ENCODE measurements at places on chromosomes 1 and 21. TPM values are rescaled to one million over a fixed set of nuclear protein-coding genes. Genes with fewer than 3 reads are reported as not detected.
A peak's percentile ranks its signal among the peaks of the same experiment; 100 is the strongest.

- no peak for DNase-seq
These were observed 15.9 kb upstream of the PIK3R3 start for GRCh38 chr1:46148318-46148717.

GRCh38 chr1:221022331-221022730, 143.1 kb downstream of the HLX start:
- peak; percentile 17 for DNase-seq

GRCh38 chr1:184298440-184299405, 88.1 kb upstream of the C1orf21 start:
- no peak for DNase-seq

DNA sequence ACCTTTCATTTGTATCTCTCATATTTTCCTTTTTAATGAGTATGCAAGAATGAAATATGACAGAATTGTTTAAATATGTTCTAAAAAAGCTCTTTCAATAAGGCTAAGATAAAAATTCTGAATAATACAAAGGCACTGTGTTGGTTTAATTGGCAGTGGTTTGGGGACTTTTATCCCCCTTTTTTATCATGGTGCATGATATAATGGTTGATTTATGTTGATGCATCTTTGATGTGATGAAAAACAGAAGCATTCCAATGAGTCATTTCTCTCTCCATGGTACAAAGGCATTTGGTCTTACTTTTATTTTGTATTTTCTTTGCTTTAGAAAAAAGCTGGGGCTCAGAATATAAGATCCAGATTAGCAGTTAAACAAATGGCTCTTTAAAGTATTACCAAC, 127.2 kb upstream of the GREM2 start:
- no peak for DNase-seq

DNA sequence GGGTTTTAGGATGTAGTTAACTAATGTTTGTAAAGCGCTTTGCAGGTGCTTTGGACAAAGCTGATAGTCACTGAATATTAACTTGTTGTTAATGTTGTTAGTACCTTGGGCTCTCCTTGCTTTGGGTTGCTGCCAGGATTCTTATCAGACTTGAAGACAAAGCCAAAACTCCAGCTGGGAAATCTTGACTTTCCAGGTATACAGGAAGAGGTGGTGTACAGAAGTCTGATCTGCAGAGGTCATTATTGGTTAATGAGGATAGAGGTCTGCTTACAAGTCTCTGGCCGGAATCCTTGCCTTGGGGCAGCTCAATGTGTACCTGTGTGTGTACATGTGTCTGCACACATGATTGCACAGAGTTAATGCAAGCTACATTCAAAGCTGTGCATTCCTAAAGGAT, 96.0 kb upstream of the POU3F1 start:
- DNase-seq = no peak

LRRC8C gene
- polyA plus RNA-seq = 7.6 TPM

PLA2G2A gene
- polyA plus RNA-seq = not detected

- no peak for DNase-seq
These were observed 357.8 kb downstream of the SIPA1L2 start for GRCh38 chr1:232271991-232272589.

DNA sequence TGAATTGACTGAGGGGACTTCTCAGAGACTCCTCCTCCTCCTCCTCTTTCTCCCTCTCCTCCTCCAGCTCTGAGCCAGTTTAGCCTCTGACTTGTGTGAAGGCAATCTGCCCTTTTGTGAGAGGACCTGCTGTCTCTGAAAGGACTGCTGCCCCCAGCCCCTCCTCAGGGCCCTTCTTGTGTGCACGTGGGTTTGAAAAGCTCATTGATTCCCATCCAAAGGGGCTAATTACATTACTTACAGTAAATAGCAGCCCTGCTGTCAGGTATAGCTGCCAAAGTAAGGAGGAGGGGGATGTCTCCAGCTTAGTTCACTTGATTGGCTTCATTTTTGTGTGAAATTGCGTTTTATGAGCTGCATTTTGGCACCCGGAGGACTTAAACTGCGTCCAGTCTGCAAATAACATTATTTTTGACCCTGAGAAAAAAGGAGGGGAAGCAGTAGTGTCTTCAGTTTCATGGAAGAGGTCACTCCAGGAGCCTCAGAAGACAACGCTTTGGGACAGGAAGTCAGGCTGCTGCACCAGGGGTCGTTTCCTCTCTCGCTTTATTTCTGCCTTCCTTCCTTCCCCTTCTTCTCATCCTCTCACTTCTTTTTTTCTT, 1.8 kb upstream of the LHX9 start:
- no peak for DNase-seq

UBL4B gene
- not detected for polyA plus RNA-seq

- no peak for DNase-seq
These were observed 562 bp downstream of the SYTL1 start for GRCh38 chr1:27342391-27342777.

GRCh38 chr1:75469586-75470173, 141.2 kb downstream of the SLC44A5 start:
- DNase-seq = no peak

GRCh38 chr1:220300442-220301121, 28.3 kb upstream of the RAB3GAP2 start:
- DNase-seq = peak; percentile 42

GRCh38 chr1:151583796-151584195, 28.1 kb upstream of the SNX27 start:
- no peak for DNase-seq

DNA sequence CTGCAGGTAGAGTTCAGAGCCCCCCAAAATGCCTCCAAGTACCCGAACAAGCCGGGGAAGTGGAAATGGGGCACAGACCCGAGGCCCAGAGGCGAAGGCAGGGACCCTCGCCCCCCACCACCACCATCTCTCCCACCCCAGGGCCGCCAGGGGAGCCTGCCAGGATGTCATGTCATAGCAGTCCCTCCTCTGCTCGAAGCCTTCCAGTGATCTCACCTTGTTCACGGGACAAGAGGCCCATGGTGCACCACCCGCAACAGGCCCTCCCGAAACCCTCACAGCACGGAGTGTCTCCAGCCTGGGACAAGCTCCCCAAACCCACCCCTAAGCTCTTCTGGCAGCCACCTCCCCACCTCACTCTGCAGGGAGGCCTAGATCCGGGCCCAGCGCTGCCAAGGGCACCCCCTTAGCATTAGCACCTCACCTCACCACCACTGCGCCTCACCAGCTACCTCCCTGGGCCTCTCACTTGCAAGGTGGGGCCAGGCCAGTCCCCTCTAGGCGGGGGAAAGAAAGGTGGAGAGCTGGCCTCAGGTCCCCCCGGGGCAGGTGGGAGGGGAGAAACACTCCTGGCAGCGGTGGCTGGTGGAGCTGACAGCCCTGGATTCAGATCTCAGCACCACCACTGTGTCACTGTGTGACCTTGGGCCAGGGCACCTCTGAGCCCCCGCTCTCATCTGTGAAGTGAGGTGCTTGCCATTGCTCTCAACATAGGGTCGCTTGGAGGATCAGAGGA, 13.3 kb downstream of the CHD5 start:
- no peak for DNase-seq

NIT1 gene
- polyA plus RNA-seq = 46.3 TPM

DNA sequence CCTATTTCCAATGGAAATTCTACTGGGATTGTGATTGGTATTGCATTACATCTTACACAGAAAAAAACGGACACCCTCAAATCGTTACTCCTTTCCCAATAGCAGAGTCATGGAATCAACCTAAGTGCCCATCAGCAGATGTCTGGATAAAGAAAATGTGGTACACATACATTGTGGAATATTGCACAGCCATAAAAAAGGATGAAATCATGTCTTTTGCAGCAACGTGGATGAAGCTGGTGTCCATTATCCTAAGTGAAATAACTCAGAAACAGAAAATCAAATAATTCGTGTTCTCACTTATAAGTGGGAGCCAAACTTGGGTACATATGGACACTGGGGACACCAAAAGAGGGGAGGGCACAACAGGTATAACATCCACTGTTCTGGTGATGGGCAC, 14.3 kb downstream of the HMGN1 start:
- no peak for DNase-seq

COL6A1 gene
- polyA plus RNA-seq = 3.3 TPM

GRCh38 chr1:207644166-207644851, 624 bp upstream of the CR1L start:
- no peak for DNase-seq

GRCh38 chr1:178275553-178275952, 181.6 kb downstream of the RASAL2 start:
- no peak for DNase-seq

DNA sequence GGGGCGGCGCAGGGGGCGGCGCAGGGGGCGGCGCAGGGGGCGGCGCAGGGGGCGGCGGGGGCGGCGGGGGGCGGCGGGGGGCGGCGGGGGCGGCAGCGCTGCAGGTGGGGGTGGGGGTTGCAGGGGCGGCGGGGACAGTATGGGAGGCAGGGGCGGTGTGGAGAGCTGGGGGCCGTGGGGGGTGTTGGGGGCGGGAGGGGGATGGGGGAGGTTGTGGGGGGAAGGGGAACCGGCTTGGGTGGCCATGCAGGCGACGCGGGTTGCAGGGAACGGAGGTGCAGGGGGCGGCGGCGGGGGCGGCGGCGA, 13.0 kb upstream of the SLC19A1 start:
- DNase-seq = no peak

DNA sequence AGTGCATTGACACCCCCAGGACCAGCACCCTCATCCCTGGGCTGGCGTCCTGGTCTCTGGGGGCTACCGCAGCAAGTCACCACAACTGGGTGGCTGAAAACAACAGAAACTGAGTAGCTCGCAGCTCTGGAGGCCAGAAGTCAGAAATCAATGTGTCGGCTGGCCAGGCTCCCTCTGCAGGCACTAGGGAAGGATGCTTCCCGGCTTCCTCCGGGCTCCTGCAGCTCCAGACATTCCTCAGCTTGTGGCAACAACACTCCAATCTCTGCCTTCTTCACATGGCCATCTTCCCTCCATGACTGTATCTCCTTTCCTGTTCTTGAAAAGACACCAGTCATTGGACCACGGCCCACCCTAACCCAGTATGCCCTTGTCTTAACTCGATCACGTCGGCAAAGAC, 224.2 kb downstream of the NPHP4 start:
- no peak for DNase-seq

CELA3A gene
- polyA plus RNA-seq = not detected

DIO1 gene
- not detected for polyA plus RNA-seq

DNA sequence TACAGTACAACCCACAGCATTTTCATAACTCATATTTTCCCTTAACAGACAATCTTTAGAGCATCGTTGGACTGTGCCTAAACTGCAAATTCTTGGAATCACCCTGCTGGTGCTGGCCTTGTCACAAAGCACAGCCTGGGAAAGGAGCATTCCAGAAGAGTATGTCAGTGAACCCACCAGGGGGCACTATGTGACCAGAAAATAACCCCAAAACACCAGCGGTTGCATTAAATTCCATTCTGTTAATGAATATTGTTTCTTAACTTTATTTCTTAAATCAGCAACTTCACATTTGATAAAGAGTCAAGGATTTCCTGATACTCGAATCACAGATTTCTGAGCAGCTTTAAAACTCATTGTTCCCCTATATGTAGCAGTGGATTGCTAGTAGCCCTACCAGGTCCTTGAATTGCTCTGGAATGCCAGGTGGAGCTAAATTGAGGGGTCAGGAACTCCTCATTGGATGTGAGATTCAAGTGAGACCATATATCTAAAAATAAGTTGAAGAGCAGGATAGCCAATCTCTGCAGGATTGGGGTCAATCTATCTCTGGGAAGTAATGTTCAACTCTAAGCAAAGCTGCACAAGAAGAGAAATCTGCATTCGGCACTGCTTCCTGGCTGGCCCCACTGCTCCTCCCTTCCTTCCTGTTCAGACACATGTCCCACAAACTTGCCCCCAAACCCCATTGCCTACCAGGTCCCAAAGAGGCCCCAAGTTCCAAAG, 12.7 kb upstream of the RAB4A start:
- DNase-seq = peak; percentile 55

- DNase-seq = no peak
These were observed 5.6 kb downstream of the GNG12 start for GRCh38 chr1:67827688-67828087.

DNA sequence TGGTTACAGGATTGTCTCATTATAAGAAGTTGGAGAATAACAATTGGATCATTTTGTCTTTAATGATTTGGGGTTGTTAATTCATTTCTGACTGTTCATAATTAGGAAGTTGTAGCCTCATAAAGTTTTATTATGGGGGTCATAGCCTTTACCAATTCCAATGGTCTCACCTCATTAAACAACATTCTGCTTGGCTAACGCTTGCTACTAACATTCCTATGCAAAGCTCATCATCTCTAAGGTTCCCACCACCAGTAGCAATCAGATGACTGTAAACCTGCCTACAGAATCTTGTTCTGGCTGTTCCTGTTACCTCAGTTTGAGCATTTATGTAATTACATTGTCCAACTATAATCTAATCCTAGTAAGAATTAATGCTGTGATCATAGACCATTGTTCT, 60.2 kb downstream of the ODF2L start:
- DNase-seq = no peak

GRCh38 chr1:23885222-23885621, 17.1 kb upstream of the FUCA1 start:
- DNase-seq = no peak

TDRD10 gene
- not detected for polyA plus RNA-seq

DNA sequence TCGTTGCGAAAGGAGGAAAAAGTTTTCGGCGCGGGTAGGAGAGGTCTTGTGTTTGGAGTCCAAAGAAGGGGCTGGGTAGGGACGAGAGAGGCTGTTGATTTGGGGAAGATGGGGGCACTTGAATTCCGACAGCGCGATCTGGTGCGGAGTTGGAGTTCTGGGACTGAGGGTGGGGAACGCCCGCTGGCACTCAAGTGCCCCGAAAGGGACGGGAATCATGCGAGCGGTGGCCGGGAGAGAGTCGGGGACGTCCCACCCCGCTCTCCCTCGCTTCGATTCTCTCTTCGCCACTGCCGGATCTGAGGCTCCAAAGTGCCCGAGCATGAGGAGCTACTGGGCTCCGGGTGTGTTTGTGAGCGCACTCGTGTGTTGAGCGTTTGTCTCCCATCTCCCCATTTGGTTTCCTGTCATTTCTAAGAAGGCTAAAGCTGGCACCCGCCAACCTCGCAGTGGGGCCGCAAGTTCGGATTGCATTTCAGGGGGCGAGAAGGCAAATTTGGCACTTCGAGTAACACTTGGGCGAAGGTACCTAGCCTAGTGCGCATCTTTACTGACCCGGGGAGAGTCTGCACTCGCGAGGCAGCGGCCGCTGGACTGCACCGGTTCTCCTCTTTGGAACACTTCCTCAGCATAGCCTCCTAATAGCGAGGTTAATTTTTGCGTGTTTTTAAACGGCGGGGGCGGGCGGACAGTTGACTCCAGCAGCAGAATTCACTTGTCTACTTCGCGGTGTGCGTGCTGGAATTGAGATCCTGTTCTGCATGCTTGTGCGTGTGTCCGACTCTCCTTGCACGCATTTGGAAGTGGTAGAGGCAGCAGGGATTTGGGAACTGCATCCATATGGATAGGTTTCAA, 1.2 kb downstream of the CHRM3 start:
- DNase-seq = peak; percentile 8
